ENCODE measurements at places on chromosomes 6 and 20.

- DNase-seq, result no peak
Measured at GRCh38 chr6:110329714-110330436, 28.3 kb downstream of the METTL24 start.

DNA sequence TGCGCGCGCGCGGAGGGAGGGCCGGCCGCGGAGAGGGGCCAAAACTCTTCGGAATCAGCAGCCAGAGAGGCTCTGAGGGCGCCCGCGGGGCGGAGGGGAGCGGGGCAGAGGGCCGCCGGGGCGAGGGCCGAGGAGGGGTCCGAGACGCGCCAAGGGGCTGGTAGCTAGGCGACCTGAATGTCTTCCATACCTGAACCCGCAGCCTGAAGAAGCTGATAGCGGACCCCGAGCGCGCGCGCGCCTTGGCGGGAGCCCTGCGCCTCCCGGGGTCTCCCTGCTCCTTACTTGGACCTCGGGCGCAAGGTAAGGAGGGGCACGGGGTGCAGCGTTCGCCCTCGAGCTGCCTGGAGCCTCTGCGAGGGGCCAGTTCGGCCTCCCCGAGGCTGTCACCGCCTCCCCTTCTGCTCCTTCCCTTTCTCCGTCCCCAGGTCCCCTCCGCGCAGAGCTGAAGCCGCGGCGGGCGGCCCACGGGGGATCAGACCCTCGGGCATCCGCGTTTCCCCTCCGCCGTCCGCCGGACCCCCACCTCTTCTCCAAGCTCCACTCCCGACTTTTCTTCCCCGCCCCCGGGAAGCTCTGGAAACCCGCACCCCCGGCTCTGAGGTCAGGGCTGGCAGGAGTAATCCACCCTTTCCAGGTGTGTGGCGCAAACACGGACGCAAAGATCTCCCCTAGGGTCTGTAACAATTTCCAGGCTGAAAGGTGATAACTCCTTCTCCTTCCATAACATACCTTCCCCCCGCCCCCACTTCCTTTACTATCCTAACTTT is 13.1 kb upstream of the DEK start:
- no peak for DNase-seq

DNA sequence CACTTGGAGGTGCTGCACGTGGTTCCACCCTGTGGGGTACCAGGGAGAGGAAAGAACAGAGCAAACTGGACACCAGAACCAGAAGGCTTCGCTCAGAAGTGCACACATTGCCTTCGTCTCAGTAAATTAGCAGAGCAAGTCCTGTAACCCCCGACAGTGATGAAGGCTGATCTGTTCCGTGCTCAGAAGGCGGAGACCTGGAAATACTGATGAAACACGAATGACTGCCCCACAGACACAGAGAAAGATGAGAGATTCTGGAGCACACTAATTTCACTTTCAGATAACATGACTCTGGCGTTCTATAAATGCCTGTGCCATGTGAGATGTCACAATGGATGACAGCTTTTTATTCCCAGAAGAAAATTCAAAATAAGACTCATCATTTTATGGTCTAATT is 44.2 kb upstream of the CCR6 start:
- no peak for DNase-seq

- no peak for DNase-seq
Measured at GRCh38 chr6:148831064-148831463, 84.2 kb downstream of the UST start.

- DNase-seq, result no peak
Measured at GRCh38 chr6:22295145-22295544, 1.7 kb downstream of the PRL start.

DNA sequence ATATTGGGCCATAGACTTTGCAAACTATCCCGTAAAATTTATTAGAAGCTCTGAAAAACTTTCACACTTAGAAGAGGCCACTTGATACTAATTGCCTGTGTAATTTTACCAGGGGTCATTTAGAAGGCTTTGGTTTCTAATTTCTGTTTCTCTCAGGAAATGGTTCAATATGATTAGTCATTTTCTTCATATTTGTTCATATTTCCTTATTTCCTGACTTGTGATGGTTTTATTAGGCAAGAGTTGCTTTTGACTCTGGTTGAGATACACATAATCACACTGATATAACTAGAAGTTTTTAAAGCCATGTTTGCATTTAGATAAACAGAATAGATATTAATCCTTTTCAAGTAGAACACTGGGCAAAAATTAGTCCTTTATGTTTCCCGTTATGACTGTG is 11.8 kb upstream of the HBS1L start:
- no peak for DNase-seq

DNA sequence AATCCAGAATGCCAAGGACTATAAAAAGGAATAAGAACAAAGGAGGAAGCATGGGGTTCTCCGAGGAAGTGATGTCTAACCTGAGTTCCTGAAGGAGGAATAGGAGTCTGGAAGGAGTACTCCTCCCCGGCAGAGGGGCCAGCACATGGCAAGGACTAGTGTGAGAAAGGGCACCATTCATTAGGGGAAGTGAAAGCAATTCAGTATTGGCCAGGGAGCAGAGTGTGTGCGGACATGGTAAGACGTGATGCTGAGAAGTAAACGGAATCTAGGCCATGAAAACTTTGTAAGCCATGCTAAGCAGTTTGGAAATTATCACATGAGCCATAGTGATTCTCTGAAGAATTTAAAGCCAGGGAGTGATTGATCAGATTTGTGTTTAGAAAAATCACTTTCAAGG is 218.9 kb upstream of the PRDM1 start:
- DNase-seq, result no peak

DNA sequence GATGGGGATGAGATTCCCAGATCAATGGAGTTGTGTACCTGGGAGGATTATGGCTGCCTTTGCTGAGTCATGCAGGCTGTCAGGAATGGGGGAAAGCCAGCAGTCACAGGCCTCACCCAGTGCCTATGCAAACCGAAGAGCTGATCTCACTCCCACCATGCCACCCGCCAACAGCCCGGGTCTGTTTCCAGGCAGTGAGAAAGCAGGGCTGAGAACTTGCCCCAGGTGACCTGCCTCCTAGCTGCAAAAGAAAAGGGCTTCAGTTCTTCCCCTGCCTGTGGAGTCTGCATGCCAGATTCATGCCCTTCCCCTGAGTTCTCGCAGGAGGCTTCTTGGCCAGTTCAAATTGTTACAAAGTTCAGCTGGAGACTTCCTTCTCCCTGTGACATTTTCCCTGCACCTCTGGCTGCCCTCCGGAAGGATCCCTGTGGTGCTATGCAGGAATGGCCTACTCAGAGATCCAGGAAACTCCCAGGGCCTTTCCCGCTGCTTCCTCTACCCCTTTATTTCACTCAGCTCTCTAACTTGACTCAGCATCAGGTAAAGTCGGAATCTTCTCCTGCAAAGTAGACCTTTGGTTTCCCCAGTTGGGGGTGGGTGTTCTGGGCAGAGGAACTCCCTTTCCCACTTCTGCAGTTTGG is 71.5 kb upstream of the B3GAT2 start:
- no peak for DNase-seq

DNA sequence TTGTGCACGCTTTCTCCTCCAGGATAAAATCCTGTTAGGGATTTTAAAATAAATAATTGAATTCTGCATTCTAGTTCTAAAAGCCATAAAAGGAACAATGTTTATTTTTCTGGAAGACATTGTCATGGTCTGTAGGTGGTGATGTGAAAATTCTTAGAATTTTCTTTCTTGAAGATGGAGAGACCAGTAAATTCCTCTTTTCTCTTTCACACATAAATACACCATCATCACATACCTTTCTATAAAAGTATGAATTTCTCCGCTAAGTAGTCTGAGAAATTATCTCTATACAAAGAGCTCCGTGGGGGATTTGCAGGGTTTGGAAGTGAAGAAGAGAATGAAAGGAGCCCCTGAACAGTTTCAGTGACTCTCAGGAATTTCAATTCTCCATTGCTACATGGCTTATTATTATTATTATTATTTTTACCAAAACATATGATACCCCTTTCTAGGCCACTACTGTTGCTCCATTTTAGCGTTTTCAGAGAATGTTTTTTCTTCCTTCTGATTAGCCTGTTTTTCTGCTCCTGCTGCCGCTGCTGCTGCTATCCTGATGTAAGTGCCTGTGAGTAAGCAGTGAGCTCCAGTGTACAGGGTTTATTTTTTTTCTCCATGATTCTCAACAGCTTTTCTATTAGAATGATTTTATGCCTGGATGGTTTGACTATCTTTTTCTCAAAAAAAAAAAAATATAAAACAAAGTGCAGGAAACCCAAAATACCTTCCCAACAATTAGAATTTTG is 145.8 kb downstream of the SAMD5 start:
- no peak for DNase-seq

- no peak for DNase-seq
Measured at GRCh38 chr20:13220194-13220903, 725 bp upstream of the ISM1 start.

DNA sequence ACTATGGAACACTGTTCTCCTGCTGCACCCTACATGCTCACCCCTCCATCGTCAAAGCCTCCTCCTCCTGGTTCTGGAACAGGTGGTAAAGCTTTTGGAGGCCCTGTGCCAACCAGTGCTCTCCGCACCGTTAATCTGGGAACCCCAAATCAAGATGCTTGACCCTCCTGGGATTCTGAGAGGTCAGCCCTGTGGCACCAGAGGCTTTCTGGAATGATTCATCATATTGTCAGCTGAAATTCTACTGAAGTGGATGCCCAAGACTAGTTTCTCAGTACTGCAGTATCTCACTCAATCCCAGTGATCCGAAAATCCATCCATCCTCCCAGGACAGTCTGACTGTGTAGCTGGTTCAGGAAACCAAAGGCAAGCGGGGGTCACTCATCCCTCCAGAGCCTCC is 92.7 kb downstream of the TRERF1 start:
- no peak for DNase-seq

DNA sequence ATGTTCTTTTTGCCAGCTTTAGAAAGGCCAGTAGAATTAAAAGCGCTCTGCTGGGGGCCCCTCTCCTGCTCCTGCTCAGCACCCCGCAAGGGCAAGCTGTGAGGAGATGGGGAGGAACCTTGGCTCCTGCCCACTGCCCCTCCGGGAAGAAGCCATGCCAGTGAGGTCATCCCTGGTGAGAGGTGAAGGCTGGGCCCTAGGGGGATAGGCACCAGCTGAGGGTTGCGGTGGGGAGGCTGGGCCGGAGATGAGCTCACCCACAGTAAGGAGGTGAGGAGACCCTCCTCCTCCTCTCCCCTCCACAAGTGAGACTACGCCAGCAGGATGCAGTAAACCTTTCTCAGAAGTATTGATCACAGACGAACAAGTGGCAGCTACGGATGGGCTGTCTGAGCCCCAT is 32.1 kb downstream of the LRFN2 start:
- DNase-seq, result no peak

DNA sequence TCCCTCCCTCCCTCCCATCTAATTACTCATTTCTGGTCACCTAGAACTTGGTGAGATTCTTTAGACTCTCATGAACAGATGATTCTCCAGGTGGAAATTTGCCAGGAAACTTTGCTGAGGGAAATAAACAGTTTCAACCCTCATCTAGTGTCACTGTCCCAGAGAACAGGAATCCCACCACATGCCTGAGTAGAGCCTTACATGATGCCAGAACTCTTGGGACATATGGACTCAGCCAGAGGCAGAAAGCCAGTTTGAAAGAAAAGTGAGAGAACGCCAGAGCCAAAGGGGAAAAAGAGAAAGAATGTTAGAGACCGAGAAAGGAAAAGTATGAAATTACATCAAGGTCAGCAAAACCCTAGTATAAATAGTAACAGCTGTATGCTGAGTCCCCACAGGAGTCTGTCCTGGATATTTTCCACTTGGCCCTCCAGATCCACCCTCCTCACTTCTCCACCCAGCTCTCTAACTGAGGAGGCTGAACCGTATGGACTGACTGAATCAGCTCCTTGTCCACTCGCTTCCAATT is 127.5 kb upstream of the COL21A1 start:
- no peak for DNase-seq

DNA sequence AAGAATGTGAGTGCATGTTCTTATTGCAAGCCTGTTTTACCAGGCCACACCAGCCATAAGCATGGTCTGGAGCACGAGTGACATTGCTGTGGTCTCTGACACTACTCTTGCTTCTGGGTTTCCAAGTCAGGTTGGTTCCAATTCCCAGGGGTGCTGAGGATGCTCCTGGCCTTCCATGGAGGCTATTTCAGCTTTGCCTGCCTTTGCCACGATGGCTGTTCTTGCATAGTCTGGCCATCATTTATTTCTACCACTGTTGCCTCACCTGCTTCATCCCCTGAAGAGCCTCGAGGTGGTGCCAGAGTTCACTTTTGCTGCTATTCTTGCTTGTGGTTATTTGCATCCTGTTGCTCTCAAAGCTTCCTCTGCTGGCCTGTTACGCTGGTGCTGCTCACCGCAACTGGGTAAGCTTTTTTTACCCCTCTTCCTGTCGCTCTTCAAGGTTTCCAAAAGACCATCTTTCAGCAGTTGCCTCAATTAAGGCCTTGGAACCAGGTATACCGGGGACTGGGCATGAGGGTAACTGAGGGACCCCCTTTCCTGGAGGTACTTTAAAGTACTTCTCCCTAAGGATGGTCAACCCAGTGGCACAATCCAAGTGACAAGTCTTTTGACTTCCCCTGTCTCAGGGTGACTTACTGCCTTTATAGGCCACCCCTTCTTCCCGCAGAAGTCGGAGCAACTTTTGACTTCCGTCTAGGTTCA is 64.5 kb downstream of the AKAP7 start:
- DNase-seq, result peak; percentile 89

- DNase-seq, result no peak
Measured at GRCh38 chr6:56716229-56716628, 73.5 kb upstream of the DST start.

- no peak for DNase-seq
Measured at GRCh38 chr20:47970282-47970903, 185.1 kb upstream of the SULF2 start.

DNA sequence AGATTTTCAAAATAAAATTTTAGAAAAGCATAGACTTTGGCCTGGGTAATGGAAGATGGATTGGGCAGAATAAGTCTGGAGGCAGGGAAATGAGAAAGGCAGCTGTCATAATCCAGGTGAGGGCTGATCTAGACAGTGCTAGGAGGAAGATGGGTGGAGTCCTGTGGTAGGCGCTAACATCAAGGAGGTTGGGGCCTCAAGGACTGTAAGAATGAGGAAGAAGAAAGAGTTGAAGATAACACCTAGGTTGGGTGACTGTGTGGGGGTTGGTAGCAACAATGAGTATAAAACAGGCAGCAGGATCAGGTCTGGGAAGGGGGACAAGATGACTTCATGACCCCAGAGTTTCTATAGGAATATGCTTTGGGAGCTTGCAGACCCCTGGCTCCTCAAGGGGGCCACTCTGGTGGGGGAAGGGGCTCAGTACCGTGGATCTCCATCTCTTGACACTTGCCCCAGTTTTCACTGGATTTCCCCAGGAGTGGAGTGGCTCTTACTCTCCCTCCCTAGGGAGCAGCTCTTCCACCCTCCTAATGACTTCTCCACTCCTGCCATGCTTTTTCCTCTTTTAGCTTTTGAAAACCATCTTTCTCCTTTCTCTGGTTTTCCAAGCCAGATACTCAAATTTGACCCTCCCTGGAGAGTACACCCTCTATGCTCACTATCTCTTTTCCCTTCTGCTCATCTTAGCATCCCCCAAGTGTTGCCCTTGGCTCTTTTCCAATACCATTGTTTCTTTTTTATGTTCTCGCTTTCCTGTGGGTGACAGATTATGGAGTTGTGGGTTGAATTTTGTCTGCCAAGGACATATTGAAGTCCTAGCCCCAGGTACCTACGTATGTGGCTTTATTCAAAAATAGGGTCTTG is 14.8 kb downstream of the TRIM31 start:
- DNase-seq, result no peak

All from NAMALWA (cell line).